ENCODE measurements at places on chromosomes 12 and 14. TPM values are rescaled to one million over a fixed set of nuclear protein-coding genes. Genes with fewer than 3 reads are reported as not detected.

The CIDEB gene
- 13.2 TPM for total RNA-seq

The AKAP5 gene
- 1.3 TPM for total RNA-seq

The COQ6 gene
- total RNA-seq = 26.6 TPM

The LPAR5 gene
- 7.0 TPM for total RNA-seq

The JAG2 gene
- total RNA-seq = 1.4 TPM

The TAS2R20 gene
- 2.2 TPM for total RNA-seq

The CMA1 gene
- total RNA-seq = not detected

The ADCY6 gene
- total RNA-seq = 0.12 TPM
